T-helper 22 cell (primary cell): ENCODE measurements at places on chromosomes 16 and 17.

- no peak for DNase-seq
Measured at GRCh38 chr16:73804456-73804855, 492.2 kb upstream of the PSMD7 start.

GRCh38 chr16:13223666-13224065 is 322.3 kb downstream of the SHISA9 start:
- no peak for DNase-seq

- no peak for DNase-seq
Measured at GRCh38 chr16:8168016-8168415, 422.3 kb downstream of the TMEM114 start.

DNA sequence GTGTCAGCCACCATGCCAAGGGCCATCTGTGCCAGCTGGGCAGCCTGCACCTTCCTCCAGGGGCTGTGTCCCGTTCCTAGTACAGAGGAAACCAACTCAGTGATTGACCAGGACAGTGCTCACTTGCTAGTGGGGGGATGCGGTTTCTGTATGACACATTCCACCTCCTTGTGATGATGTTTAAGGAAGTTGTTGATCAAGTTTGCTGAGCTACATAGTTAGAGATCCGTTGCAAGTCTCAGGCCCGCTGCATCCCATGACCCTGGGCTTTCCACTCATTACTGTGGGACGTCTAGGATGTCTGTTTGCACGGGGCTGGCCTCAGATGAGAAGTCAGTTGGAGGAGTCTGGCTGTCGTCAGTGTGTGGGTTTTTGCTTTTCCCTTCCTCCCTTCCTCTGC is 33.6 kb downstream of the RNF213 start:
- no peak for DNase-seq

DNA sequence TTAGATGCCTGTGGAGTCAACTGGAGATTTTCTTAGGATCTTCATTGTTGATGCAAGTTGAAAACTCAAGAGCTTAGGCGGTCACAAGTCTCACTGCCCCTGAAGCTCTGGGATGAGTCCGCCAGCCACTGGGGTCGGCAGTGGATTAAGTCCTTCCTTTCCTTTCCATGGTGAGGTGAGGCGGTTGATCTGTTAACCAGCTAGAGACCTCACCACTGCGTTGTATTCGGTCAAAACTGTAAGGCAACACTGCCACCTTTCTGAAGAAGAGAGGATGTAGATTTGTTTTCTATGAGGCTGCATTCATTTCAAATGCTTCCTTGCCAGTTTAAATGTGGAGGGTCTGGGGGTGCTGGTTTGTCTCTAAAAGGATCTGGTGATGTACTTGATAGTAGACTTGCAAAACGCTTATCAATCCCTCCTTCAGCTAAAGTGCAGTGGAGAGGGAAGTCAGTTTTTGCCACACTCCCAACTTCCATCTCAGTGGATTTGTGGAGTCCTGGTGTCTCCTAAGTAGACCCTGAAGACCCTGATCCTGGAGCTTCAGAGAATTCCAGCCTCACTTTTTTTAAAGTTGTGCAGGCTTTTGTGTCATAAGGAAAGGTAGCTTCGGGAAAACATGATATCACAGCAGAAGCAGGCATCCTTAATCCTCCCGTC is 1.7 kb downstream of the MYOCD start:
- no peak for DNase-seq

GRCh38 chr16:26733710-26734109 is 333.0 kb upstream of the C16orf82 start:
- DNase-seq: no peak
